Right renal pelvis (tissue), 4 donors: ENCODE measurements at places on chromosomes 2 and 18. TPM values are rescaled to one million over a fixed set of nuclear protein-coding genes. Genes with fewer than 3 reads are reported as not detected.

DNA sequence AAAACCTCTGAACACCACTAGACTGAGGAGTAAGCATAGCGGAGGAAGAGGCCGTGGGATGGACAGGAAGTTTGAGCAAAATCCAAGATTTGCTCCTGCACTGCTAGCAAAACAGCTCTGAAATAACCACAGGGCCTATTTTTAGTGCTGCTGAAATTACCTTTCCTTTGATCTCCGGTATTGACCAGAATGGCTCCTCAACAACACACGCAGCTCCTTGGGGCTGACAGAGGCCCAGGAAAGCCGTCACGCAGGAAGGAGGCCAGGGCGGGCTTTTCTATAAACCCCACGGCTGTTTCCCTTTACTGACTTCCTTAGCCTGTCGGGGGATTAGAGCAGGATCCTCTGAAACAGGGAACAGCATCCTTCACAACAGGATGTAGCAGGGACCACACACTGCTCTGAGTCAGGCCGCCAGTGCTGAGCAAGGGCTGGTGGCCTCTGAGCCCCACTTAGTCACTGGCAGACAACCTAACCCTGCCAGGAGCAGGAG, 80.8 kb upstream of the LCLAT1 start:
- DNase-seq: no peak

- no peak for DNase-seq
Observed at GRCh38 chr2:84858937-84859336, 21.9 kb downstream of the TRABD2A start.

Gene MEMO1
- polyA plus RNA-seq: 47.8 TPM

DNA sequence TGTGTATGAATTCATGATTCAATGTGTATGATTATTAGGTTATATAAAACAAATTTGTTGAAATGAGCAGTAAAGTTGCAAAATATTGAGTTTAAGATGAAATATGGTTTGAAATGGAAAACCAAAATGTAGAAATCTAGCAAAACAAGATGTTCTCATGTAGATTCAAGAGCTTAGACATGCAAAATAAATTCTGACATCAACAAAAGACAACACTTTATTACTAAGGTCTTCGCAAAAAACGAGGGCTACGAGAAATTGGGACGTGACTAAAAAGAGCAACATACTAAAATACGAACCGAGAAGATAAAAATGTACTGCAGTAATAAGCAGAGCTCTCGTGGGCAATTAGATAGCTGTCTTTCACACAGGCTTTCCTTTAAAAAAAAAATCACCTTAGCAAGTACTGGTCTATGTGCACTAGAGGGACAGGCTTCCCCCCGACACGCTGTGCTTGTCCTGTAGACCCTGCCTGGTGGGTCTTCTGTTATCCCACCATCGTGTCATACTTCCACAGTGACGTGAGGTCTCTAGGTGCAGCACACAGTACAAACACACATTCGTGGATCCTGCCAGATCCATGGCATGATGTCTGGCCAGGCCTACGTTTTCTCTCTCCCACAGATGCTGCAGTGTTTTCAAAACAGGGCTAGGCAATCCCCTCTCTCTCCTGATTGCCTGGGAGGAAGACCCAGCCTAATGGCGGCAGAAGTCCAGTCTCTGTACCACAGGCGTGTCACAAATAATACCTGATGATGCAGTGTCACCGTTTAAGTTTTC, 240.8 kb downstream of the TCF4 start:
- DNase-seq: no peak

Gene DTNA
- 17.1 TPM for polyA plus RNA-seq

DNA sequence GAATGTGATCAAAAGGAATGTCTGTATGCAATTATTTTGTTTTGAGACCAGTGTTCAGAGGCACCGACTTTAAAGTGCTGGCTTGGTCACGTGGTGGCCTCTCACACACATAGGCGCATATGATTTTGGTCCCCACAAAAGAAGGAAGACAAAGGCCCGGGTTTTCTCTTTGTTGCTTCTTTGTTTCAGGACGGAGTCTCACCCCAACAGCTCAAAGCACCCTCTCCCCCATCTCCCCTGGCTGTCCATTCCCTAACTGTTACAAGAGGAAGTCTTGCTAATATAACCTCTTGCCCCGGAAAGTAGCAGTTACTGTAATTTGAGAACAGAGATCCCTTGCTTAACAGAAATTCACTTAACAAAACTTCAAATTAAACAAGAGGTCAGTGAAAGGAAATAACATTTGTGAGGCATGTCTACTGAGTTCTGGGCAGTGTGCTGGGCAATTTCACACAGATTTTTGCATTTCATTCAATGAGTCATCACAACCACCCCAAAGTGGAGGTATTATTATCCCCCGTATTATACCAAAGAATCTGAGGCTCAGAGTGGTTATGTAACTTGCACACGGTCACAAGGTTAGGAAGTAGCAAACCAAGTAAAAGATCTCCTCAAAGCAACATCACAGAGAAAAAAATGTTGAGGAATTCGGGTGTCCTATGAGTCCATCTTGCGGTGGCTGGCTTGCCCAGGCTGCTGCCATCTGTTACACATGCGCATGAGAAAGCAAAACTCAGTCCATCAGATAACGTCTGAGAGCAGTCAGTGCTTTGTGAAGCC, 75.8 kb downstream of the SDC1 start:
- no peak for DNase-seq

Gene RFX8
- 0.87 TPM for polyA plus RNA-seq

- DNase-seq: no peak
Observed at GRCh38 chr2:171406044-171406443, 27.7 kb downstream of the METTL8 start.
